Retina (tissue), 1 donor: ENCODE measurements at places on chromosomes 2 and 18.

DNA sequence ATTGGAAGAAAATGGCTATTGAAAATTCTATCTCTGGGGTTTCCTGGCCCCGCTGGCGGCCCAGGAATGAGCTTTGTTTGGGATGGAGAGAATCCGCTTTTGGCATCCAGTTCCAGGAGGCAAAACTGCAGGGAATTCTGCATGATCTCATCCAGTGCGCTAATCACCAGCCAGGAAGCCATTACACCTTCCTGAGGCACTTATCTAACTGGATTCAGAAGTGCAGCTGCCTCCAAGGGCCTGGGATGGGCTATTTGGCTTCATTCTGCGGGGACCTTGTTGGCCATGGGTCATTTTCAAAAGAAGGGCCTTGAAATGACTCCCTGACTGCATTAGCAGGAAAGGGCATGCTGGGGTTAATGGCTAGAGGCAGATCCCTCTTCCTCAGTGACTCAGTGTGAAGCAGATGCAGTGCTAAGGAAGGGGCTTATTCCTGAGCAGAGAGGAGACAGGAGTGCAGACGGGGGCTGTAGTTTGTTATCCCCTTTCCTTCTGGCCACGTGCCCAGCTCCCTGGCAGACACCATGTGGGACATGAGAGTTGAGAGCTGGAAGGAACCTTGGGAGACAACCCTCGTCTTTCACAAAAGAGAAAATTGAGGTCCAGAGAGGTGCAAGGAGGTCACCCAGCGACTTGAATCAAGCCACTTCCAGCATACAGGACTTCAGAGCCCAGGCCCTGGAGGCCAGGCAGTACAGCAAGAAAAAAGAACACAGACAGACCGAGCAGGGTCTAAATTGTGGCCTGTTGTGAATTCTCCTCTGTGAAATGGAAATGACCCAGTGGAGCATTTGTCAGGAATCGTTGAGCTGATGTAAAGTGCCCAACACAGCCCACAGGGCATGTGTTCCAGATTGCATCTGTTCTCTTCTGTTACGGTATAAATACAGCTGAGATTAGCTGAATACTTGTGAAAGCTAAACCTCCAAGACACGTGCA lies 161.8 kb downstream of the PRKCE start:
- peak; percentile 62 for DNase-seq

GRCh38 chr2:135052997-135053474 lies 944 bp downstream of the RAB3GAP1 start:
- no peak for DNase-seq

- DNase-seq = no peak
Observed at GRCh38 chr18:30135938-30136337, 906.6 kb downstream of the DSC3 start.

GRCh38 chr18:55996717-55997116 lies 408.7 kb upstream of the TCF4 start:
- no peak for DNase-seq

- DNase-seq = no peak
Observed at GRCh38 chr18:3524706-3525105, 74.7 kb downstream of the TGIF1 start.

DNA sequence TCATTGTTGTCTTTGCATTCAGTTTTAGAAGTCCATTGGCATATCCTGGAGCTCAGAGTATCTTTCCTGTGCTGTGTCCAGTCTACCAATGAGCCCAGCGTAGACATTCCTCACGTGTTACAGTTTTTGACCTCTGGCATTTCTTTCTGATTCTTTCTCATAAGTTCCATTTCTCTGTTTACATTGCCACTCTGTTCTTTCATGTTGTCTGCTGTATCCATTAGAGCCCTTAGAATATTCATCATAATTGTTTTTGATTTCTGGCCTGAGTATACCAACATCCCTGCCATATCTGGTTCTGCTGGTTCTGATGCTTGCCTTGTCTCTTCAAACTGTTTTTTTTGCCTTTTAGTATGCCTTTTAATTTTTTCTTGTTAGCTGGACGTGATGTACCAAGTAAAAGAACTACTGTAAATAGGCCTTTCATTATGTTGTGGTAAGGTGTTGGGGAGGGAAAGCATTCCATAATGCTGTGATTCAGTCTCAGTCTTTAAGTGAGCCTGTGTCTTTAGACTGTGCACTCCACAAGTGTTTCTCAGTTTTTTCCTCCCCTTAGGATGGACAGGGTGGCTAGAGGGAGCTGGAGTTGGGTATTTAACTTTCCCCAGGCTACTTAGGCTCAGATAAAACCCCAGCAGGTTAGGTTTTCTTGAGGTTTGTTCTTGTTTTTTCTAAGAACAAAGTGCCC lies 35.6 kb downstream of the CEP192 start:
- DNase-seq = no peak

GRCh38 chr2:204415406-204416181 lies 129.7 kb upstream of the PARD3B start:
- no peak for DNase-seq

GRCh38 chr2:122805346-122805745 lies 1049.9 kb downstream of the TSN start:
- DNase-seq = no peak

- DNase-seq = no peak
Observed at GRCh38 chr2:63772061-63772460, 69.6 kb upstream of the UGP2 start.

- no peak for DNase-seq
Observed at GRCh38 chr2:143171817-143172216, 42.6 kb downstream of the ARHGAP15 start.

GRCh38 chr2:9264301-9264700 lies 57.7 kb downstream of the ASAP2 start:
- no peak for DNase-seq

- no peak for DNase-seq
Observed at GRCh38 chr2:7867867-7868266, 814.0 kb upstream of the ID2 start.

DNA sequence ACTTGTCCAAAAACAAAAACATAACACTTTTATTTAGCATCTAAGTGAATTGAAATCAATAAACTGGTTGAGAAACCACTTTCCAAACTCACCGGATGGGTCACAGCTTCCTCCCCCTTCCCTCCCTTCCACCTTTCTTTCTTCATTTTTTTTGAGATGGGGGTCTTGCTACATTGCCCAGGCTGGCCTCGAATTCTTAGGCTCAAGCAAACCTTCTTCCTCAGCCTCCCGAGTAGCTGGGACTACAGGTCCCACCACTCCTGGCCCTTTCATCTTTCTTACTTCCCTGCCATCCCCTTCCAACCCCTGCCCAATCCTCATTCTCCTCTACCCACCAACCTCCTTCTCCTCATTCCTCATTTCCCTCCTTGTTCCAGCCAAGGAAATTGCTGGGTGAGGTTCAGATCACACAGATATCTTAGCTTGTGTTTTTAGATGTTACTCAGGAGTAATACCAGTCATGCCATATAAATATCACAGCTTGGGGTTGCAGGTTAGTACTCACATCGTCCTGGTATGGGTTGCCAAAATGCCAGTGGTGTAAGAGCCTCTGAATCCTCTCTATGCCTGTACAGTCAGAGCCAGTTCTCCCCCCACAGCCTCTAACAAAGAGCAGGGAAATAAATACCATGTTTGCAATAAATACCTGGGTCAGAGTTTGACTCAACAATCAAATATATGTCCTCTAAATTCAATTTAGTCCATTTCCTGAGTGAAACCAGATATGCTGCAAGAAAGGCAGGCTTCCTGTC lies 132.7 kb upstream of the NDUFV2 start:
- no peak for DNase-seq

GRCh38 chr2:54512663-54513362 lies 56.7 kb downstream of the SPTBN1 start:
- DNase-seq = no peak

DNA sequence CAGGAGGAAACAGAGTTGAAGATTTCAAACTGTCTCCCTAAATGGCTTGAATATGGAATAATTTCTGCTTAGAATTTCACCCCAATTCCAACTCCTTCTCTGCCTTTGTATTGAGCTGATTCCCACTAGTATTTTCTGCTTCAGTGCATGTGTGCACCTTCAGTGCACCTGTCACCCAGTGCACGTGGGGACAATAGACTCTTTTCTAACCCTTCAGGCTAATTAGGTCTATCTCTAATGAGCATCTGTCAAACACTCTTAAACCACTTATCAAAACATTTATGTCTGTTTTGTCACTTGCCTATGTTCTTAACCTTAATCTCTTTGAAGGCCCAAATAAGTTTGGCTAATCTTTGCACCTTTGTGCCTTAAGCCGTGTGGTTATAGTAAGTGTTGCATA lies 232.0 kb upstream of the NETO1 start:
- no peak for DNase-seq

DNA sequence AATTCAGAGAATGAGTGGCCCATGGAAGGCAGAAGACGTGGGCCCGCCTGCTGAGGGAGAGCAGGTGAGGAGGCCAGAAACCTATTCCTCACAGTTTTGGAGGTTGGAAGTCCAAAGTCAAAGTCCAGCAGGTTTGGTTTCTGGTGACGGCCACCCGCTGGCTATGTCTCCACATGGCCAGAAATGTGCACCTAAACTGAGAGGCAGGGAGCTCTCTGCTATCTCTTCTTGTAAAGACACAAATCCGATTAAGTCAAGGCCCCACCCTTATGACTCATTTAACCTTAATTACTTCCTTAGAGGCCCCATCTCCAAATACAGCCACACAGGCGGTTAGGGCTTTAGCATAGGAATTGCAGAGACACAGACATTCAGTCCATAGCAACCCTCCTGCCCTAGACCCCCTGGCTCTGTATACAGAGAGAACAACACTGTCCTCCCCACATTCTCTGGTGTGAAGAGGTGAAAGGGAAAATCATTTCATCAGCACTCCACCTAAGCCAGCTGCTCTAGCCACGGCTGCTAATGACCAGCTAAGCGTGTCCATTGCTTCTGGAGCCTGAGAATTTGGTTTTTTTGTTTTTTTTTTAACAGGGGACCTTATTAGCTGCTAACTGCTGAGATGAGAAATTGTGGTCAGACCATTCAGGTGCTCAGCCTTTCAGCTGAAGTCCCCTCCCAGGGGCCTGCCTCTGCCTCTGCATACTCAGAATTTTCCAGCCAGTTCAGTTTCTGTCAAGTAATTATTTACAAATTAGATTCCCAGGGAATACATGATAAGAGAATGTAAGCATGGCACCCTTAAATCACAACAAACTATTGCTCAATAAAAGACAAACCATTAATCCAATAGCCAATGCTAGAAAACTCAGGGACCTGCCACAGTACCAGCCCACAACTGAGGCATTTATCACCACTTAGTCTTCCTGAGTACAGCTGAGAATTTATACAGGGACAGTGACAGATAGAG lies 368.7 kb upstream of the ID2 start:
- no peak for DNase-seq

- DNase-seq = no peak
Observed at GRCh38 chr2:241198381-241199279, 10.2 kb downstream of the ANO7 start.

- no peak for DNase-seq
Observed at GRCh38 chr2:83817511-83817910, 641.6 kb downstream of the SUCLG1 start.

GRCh38 chr2:213172641-213173040 lies 21.2 kb upstream of the IKZF2 start:
- DNase-seq = no peak

DNA sequence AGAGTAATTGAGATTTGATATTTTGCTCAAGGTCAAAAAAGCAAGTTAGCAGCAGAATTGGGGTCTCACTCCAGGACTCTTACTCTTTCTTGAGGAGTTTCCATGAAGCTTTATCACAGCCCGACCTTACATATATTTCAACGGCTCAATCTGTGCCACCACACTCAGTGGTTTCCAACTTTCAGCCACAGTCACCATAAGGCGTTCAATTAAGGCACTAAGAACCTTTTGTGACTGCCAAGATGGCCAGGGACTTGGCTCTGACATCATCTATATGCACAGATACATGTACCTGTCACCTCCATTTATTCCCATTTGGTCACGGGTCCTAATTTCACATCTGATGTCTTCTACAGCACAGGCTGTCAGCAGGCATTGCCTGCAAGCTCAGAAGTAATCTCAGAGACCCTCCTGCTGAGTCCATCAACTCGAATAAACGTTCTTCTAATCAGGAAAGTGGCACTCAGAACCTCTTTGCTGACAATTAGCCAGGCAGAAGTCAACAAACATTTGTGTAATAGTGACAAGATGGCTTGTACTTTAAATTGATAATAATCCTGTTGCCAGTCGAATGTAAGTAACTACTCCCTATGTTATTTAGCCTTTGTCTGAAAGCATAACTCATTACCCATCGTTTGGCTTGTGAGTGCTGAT lies 16.1 kb downstream of the DYTN start:
- peak; percentile 72 for DNase-seq

GRCh38 chr18:9861933-9862332 lies 23.8 kb upstream of the TXNDC2 start:
- no peak for DNase-seq

- no peak for DNase-seq
Observed at GRCh38 chr2:99854236-99854852, 288.0 kb downstream of the AFF3 start.
